Activated CD8-positive, alpha-beta memory T cell treated with anti-CD3 and anti-CD28 coated beads for 48 hours (primary cell): ENCODE measurements at places on chromosomes 16 and 17.

DNA sequence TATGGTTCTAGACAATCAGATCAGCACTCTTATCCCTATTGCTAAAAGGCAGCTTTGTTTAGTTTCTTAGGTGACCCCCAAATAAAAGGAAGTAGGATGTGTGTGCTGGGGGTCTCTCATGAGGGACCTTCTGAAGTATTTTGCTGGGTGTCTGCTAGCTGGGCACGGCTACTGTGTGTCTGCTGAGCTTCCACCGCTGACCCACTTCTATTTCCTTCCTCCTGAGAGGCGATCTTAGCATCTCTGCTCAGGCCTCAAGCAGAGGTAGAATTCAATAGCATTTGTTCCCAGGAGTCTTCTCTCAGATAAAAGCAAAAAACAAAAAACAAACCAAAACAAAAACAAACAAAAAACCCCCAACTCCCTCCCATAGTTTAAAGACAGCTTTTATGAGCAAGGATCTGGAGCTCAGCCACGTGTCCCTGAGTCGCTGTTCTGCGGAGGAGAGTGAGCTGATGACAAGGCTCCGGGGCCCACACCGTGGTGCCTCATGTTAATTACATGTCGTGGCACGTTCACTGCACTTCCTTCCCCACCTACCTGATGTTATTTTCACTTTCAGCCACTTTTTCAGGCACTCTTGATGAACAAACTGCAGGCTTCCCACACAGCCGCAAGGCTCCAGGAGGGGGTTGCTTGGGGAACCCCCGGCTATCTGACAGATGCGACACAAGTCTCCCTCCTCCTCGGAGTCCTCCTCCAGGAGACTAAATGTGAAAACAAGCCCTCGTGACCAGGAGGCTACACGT lies 83.5 kb downstream of the MARCHF10 start:
- peak; percentile 67 for DNase-seq

DNA sequence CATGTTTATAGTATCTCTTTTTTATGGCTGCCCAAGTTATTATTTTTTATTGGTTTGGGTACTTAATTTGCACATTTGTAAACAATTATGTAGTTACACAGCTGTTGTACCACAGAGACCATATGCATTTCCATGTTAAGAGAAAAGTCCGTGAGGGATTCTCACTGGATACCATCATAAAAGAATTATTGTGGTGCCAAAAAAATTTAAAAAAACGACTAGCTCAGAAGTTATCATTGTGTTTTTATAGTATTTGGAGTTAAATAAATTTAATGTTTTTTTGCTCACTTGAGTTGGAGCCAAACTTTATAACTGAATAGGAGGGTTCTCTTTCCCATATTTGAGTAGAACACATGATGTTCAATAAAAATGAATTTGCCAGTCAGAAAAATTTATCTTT lies 618.7 kb downstream of the WWOX start:
- no peak for DNase-seq

DNA sequence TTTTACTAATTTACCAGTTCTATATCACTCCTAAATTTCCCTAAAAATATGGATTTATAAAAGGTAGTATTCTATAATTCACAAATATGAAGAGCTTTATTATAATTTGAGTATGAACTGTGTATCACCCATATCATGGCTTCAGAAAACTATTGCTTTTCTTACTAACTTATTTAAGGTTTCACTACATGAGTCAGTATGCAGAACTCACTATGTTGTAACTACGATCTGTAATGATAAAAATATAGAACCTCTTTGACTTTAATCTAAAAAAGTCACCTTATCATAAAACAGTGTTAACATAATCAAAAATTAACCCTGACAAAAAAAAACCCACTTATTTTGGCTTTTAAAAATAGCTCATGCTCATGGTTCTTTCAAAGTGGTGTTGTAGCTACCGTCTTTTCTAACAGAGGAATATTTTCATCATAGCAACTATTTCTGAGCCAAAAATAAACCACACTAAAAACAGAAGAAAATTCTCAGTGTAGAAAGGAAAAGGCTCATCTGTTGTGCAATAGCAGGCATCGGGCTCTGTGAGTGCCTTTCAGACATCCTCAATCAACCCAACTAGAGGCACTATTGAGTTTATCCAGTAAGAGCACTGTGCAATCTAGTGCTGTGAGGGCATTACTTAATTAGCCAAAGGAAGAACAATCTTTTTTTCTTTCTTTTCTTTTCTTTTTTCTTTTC lies 42.1 kb downstream of the ITGAM start:
- no peak for DNase-seq

GRCh38 chr16:85235991-85236817 lies 123.9 kb upstream of the CIBAR2 start:
- no peak for DNase-seq

GRCh38 chr17:46037722-46038255 lies 38.7 kb downstream of the STH start:
- DNase-seq, result no peak
